CD4-positive, alpha-beta memory T cell (primary cell): ENCODE measurements at places on chromosomes 7 and 10. TPM values are rescaled to one million over a fixed set of nuclear protein-coding genes. Genes with fewer than 3 reads are reported as not detected.

DNA sequence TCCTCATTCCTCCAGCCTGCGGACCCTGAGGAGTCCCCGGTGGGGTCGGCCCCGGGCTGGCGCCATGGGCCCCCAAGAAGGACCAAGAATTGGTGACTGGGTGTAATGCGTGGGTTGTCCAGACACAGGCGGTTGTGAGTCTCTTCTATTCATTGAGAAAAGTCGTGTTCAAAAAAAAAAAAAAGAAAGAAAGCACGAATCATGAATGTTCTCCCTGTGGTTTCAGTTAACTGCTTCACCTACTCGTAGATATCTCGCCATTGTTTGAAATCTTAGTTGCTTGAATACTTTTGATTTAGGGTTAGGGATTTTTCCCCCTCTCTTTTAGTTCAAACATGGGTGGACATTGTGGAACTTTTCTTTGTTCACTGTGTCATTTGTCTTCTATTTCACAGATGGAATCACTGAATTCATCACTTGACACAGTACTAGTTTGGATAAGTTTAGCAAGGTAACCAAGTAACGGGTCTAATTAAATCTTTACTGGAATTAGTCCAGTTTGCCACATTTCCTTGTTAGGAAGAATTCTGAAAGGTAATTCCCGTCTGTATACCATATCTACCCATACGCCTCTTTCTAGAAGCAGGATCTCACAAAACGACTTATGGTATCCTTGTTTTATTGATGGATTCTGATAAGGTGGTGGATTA, 775 bp downstream of the STARD3NL start:
- H3K27ac ChIP-seq = peak overlapping the region; percentile 85
- no peaks in the 10 kb centered on the region for H3K27me3 ChIP-seq
- peak; percentile 68 for DNase-seq
- H3K36me3 ChIP-seq = no peaks in the 10 kb centered on the region
- peak overlapping the region; percentile 97 for H3K4me3 ChIP-seq
- H3K4me1 ChIP-seq = peaks cover 27% of the 10 kb centered on the region

DNA sequence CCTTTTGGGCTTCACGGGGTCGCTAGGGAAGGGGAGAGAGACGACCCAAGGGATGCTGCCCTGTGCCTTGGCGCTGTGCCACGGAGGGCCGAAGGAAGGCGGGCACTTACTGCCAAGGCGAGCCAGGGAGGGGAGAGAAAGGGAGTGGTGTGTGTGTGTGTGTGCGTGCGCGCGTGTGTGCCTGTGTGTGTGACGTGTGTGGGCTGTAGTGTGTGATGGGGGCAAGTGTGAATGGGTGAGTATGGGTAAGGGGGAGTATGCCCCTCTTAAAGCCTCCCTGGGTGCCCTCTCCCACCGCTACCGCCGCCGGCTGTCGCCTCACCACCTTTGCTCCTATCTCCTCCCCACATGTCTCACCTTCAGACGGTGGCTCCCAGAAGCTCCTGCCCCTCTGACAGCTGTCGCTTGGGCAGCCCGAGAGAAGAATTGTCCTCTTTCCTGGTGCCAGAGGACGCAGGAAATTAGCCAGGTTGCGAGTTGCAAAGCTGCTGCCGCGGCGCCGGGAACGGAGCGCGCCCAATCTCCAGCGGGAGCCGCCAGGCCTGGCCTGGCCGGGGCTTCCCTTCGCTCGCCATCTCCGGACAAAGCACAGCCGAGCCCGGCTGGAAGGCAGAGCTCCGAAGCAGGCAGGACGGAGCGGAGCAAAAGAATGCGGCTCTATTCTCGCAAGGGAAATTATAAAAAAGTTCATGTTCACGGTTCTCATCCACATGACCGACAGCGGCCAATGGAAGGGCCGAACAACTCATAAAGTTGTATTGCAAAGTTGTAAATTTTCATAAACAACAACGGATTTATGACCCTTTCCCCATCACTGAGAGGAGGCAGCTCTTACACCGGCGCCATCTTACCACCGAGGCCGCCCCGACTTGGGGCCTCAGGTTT, at the start of gene HOXA3:
Gene HOXA3 (minus strand): TSS at position 653 of the 885 bp plus-strand sequence. CDS start 41,943 bp downstream, outside the sequence.
- H3K4me1 ChIP-seq = peaks cover 51% of the 10 kb centered on the region
- H3K36me3 ChIP-seq = no peaks in the 10 kb centered on the region
- H3K27me3 ChIP-seq = peaks cover 90% of the 10 kb centered on the region
- H3K4me3 ChIP-seq = no peak within 1 kb of the TSS
- DNase-seq = peak; percentile 33

DNA sequence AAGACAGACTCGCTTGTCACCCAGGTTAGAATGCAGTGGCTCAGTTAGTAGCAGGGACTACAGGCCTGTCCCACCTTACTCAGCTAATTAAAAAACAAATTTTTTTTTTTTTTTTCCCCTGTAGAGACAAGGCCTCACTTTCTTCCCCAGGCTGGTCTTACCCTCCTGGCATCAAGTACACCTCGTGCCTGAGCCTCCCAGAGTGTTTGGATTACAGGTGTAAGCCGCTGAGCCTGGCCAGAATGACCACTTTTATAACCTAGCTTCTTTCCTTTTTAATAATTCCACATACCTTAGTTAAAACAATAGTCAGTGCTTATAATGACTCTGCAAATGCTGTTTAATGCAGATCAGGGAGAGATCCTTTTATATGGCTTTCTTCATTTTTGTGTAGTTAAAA, 31.3 kb downstream of the RSBN1L start:
- peaks cover 50% of the 10 kb centered on the region for H3K4me1 ChIP-seq
- H3K4me3 ChIP-seq = no peak overlapping the region
- H3K36me3 ChIP-seq = no peaks in the 10 kb centered on the region
- no peak for DNase-seq
- no peak overlapping the region for H3K27ac ChIP-seq

GRCh38 chr7:94748376-94748775, 92.4 kb upstream of the SGCE start:
- H3K27ac ChIP-seq = no peak overlapping the region
- no peaks in the 10 kb centered on the region for H3K27me3 ChIP-seq
- no peaks in the 10 kb centered on the region for H3K4me1 ChIP-seq
- no peak overlapping the region for H3K4me3 ChIP-seq
- no peaks in the 10 kb centered on the region for H3K36me3 ChIP-seq

GRCh38 chr7:32501522-32501921, 6.2 kb downstream of the AVL9 start:
- DNase-seq = no peak
- H3K4me3 ChIP-seq = no peak overlapping the region
- H3K27ac ChIP-seq = no peak overlapping the region
- H3K36me3 ChIP-seq = no peaks in the 10 kb centered on the region
- H3K27me3 ChIP-seq = no peaks in the 10 kb centered on the region
- H3K4me1 ChIP-seq = peaks cover 57% of the 10 kb centered on the region

- no peak overlapping the region for H3K4me3 ChIP-seq
- DNase-seq = peak; percentile 45
- no peaks in the 10 kb centered on the region for H3K27me3 ChIP-seq
- peaks cover 4% of the 10 kb centered on the region for H3K4me1 ChIP-seq
- H3K27ac ChIP-seq = no peak overlapping the region
- H3K36me3 ChIP-seq = no peaks in the 10 kb centered on the region
Observed at GRCh38 chr10:93080350-93081046, 6.8 kb downstream of the CYP26A1 start.

DNA sequence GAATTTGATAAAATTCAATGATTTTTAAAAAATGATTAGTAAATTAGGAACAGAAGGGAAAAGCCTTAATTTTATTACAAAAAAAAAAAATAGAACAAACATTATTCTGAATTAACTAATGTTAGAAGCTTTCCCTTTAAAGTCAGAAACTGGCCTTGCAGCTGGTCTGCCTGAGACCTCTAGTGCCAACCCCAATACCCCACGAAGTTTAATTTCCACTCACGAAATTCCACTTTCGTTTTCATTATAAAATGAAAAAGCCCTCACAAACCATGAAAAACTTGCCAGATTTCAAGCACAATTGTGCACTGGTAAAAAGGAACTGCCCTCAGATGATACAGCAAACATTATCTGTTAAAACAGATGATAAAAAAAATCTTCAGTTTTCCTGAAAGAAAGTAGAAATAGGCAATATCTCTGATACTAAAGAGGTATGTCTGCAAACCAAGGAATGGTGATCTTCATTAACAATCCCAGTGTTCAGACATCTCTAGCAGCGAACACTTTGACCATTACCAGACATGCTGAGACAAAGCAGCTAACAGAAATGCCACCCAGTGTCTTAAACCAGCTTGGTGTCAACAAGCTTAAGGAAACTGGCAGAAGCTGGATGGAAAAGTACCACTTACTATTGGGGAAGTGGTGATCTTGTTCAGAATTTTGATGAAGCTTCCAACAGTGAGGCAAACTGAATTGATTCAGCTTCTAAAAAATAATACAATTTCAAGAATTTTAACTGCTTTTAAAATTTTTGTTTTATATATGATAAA, 80.2 kb downstream of the PALS2 start:
- H3K36me3 ChIP-seq = no peaks in the 10 kb centered on the region
- DNase-seq = no peak
- no peak overlapping the region for H3K27ac ChIP-seq
- H3K4me3 ChIP-seq = no peak overlapping the region
- peaks cover 6% of the 10 kb centered on the region for H3K4me1 ChIP-seq

- H3K27me3 ChIP-seq = no peaks in the 10 kb centered on the region
- no peak overlapping the region for H3K27ac ChIP-seq
- peaks cover 38% of the 10 kb centered on the region for H3K4me1 ChIP-seq
- no peak for DNase-seq
Observed at GRCh38 chr10:3897156-3897555, 112.1 kb upstream of the KLF6 start.

DNA sequence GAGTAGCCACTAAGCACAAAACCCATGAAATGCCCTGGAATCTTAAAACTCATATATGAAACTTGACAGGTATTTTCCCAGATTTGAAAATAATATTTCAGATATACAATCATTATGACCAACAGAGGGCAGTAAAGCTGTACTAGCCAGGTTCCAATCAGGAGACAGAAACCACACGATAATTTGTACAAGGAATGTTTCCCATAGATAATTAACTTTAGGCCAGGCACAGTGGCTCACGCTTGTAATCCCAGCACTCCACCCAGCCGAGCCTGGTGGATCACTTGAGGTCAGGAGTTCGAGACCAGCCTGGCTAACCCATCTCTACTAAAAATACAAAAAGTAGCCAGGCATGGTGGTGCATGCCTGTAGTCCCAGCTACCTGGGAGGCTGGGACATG, 31.0 kb upstream of the NUB1 start:
- peaks cover 4% of the 10 kb centered on the region for H3K4me1 ChIP-seq
- H3K27me3 ChIP-seq = no peaks in the 10 kb centered on the region
- no peak overlapping the region for H3K27ac ChIP-seq
- H3K36me3 ChIP-seq = no peaks in the 10 kb centered on the region

DNA sequence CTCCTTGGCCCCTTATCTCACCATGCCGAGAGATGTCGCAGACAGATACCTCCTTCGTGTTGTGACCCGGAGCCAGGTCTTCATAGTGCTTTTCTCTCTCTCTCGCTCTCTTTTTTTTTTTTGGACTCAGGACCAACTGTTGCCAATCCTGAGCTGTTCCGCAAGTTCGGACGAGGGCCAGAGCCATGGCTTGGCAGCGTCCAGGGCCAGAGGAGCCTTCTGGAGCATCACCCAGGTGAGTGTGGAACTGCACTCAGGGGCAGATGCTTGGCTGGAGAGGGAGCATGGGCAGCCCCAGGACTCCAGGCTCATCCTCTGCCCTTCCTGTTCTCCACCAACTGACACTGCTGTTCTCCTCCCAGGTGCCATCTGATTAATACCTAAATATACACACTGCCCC, 7.8 kb downstream of the ZNF862 start:
- H3K27me3 ChIP-seq = no peaks in the 10 kb centered on the region
- H3K27ac ChIP-seq = no peak overlapping the region
- H3K4me1 ChIP-seq = no peaks in the 10 kb centered on the region
- no peak overlapping the region for H3K4me3 ChIP-seq
- no peak for DNase-seq
- peaks cover 10% of the 10 kb centered on the region for H3K36me3 ChIP-seq

DNA sequence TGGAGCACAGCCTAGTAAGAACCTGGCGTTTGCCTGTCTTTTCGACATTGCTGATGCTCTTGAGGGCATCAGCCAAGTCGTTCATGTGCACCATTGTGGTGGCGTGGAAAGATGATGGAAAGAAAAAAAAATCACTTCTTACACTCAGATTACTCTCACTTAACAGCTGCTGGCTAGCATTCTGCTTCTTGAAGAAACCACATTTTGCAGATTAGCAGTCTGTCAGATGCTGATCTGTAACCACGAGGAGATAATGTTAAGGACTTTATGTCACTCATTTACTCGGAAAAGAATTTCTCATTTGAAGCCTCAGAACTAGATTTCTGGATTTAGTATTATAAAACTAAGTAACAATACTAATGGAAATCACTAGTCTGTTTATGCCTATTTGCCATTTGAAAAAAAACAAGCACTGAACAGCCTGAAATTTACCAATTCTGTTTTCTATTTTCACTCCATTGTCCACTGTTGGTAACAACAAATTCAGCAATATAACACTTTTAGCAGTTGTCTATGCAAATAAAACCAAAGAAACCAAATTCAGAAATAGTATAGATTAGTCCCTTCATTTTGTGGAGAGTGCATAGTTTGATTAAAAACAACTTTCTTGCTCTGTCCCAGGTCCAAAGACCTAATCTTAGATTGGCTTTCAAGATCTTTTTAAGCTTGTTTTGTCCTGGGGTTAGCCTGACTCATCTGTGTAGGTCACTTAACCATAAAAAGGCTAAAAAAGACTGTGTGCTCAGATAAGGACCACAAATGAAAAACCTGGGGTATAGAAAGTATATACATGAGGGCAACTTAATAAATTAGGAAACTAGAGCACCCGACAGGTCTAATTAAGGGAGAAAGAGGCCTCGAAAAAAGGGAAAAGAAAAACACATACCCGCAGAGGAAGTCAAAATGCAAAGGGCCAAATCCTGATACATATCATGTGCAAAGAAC, 67.5 kb downstream of the NT5C2 start:
- H3K27ac ChIP-seq = no peak overlapping the region
- no peak for DNase-seq
- H3K4me3 ChIP-seq = no peak overlapping the region
- H3K4me1 ChIP-seq = no peaks in the 10 kb centered on the region
- no peaks in the 10 kb centered on the region for H3K27me3 ChIP-seq

DRGX gene
- polyA plus RNA-seq = not detected

PTPRZ1 gene
- not detected for polyA plus RNA-seq

AKR1C1 gene
- polyA plus RNA-seq = 1.1 TPM

ZP3 gene
- 4.1 TPM for polyA plus RNA-seq

ST8SIA6 gene
- not detected for polyA plus RNA-seq
